HFFc6 (cell line): ENCODE measurements at places on chromosomes 7 and 10.

DNA sequence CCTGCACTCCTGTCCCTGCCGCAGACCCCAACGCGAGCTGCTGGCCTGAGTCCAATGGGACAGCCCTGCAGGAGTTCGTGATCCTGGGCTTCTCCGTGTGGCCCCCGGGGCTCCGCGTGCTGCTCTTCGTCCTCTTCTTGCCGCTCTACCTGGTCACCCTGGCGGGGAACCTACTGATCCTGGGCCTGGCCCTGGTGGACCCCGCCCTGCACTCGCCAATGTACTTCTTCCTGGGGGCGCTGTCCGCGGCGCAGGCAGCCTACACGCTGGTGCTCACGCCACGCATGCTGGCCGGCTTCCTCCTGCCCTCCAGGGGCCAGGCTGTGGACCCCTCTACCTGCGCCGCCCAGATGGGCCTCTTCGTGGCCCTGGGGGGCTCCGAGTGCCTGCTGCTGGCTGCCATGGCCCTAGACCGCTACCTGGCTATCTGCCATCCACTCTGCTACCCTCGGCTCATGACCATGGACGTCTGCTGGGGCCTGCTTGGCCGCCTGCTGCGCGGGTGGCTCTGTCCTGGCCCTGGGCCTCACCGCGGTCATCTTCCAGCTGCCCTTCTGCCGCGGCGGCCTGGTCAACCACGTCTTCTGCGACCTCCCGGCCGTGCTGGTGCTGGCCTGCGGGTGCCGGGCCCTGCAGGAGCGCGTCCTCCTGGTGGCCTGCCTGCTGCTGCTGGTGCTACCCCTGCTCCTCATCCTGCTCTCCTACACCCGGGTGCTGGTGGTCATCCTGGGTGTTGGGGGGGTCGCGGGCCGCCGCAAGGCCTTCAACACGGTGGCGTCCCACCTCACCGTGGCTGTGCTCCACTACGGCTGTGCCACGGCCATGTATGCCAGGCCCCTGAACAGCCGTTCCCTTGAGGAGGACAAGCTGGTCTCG lies 71.7 kb downstream of the RBAK start:
- no peaks in the 10 kb centered on the region for H3K4me1 ChIP-seq
- no peak overlapping the region for H3K27ac ChIP-seq
- no peak for DNase-seq

- H3K4me1 ChIP-seq: no peaks in the 10 kb centered on the region
- no peak overlapping the region for H3K4me3 ChIP-seq
- no peaks in the 10 kb centered on the region for H3K36me3 ChIP-seq
- DNase-seq: no peak
- no peak overlapping the region for H3K27ac ChIP-seq
These were observed 13.3 kb upstream of the PALD1 start for GRCh38 chr10:70465278-70465677.

- peaks cover 26% of the 10 kb centered on the region for H3K36me3 ChIP-seq
- H3K27me3 ChIP-seq: no peaks in the 10 kb centered on the region; the same call in 1 of the 2 replicates
- peaks cover 83% of the 10 kb centered on the region for H3K4me1 ChIP-seq
- peak overlapping the region; percentile 49; the same call in 1 of the 2 replicates for H3K4me3 ChIP-seq
- H3K27ac ChIP-seq: peak overlapping the region; percentile 77
- DNase-seq: peak; percentile 59
These were observed 63.6 kb downstream of the ARHGAP22 start for GRCh38 chr10:48541144-48541795.

DNA sequence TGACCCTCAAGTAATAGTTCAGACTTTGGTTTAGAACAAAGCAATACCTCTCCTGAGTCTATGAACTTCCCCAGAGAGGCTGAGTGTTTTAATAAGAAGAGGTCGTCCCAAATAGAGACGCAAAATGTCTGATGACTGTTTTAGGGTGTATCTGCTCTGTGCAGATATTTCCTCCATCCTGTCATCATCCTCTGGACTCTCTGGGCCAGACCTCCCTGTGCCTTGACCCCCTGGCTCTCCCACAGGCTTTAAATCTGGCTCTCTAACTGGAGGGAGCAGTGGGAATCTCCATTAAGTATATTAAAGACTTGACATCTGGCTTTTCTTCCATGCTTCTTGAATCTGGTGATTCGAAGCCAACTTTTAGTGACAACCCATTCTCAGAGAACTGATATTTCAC lies 633.3 kb downstream of the INHBA start:
- no peaks in the 10 kb centered on the region; the same call in 1 of the 2 replicates for H3K27me3 ChIP-seq
- H3K4me1 ChIP-seq: no peaks in the 10 kb centered on the region; the same call in 1 of the 2 replicates
- no peak overlapping the region for H3K4me3 ChIP-seq
- no peak for DNase-seq

DNA sequence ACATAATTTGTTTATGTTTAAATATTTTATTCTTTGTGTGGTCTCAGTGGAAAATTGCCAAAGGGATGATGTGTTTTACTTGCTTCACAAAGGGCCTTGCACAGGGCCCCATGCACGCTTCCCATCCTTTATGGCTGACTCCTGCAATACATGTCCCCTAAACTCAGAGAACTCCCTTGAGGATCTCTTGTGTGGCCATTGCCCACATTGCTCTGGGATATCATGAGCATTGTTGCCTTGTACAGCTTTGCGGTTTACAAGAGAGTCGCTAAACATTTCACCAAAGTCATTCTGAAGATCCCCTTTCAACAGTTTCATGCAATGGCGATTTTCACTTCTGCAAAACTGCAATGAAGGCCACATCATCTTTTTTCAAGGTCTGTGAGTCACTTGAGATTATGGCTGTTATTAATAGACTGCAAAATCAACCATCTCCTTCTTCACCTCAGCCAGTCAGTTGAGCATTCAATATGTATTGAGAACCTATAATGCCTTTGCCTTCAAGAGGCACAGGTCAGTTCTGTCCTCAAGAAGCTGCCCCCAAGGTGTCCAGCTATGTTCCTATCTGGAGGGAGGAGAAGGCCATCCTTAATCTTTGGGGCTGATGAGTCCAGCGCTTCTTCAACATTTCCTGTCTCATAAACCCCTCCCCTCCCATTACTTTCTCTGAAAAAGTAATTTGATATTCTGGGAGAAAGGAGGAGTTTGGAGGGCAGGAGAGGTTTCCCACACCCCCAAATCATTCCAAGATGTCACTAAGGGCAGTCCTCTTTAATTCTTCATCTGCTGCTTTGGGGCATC lies 108.1 kb downstream of the CCDC71L start:
- DNase-seq: no peak
- H3K27me3 ChIP-seq: no peaks in the 10 kb centered on the region
- no peak overlapping the region for H3K4me3 ChIP-seq
- H3K4me1 ChIP-seq: peaks cover 17% of the 10 kb centered on the region
- H3K27ac ChIP-seq: no peak overlapping the region
- H3K36me3 ChIP-seq: peaks cover 19% of the 10 kb centered on the region
